ENCODE measurements at places on chromosomes 1 and 21.

DNA sequence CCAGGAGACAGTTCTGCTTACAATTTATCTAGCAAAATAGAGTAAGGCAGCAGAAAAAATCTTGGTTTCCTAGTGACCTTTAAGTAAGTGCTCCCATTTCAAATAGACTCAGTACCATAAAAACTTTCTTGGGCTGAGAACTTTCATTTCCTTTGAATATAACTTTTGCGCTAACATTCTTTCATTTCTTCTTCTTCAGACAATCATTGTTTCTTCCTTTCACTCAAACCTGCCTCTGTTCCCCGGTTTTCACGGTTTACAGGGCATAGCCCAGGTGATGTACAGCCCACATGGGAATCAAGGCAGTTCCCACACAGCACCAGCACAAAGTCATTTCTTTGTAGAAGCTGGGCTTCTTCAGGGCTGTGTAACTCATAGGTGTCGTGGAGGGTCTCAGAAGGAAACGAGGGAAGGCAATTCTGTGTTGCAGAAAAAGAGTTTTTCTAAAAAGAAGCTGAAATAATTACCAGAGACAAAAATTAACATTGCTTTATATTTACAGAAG, 611.6 kb downstream of the SMYD3 start:
- H3K27me3 ChIP-seq: no peaks in the 10 kb centered on the region
- no peak overlapping the region for H3K4me3 ChIP-seq
- DNase-seq: no peak
- no peaks in the 10 kb centered on the region for H3K4me1 ChIP-seq
- H3K27ac ChIP-seq: no peak overlapping the region

- H3K27me3 ChIP-seq: no peaks in the 10 kb centered on the region
- H3K36me3 ChIP-seq: no peaks in the 10 kb centered on the region
- no peaks in the 10 kb centered on the region for H3K4me1 ChIP-seq
- no peak for DNase-seq
Observed at GRCh38 chr1:56901716-56902115, 47.1 kb downstream of the C8A start.

DNA sequence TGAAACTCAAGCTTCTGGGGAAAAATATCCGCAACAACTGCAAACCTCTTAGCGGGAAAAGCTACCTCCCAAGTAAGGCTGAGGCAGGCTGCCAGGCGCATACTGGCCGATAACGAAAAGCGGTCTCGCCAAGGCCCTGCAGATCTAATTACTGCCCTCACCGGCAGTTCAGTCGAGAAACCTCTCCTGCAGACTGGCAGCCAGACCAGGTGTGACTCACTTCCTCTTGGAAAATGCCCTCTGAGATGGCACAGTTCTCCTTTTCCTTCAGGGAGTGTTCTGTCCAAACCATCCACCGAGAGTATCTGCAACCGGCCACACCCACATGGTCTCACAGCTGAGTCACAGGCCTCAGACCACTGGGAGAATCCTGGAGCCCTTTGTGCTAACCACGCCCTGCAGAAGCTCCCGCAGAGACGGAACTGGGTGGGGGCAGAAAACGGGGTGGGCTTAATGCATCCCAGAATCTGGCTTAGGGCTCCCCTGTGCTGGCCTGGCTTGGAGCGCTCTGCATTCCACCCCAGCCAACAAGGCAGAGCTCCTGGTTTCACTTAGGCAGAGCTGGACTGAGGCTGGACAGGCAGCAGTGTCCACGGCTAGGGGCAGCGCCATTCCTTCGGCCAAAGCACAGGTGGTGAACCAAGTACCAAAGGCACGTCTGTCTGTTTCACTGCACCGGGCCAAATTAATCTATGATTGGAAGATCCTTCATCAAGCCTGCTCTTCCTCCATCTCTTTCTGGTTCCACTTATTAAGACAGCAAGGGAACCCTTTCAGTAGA, 1.2 kb downstream of the S100A10 start:
- peak; percentile 96 for DNase-seq
- H3K4me3 ChIP-seq: peak overlapping the region; percentile 90
- H3K27ac ChIP-seq: peak overlapping the region; percentile 88
- peaks cover 83% of the 10 kb centered on the region for H3K36me3 ChIP-seq
- peaks cover 54% of the 10 kb centered on the region for H3K4me1 ChIP-seq

DNA sequence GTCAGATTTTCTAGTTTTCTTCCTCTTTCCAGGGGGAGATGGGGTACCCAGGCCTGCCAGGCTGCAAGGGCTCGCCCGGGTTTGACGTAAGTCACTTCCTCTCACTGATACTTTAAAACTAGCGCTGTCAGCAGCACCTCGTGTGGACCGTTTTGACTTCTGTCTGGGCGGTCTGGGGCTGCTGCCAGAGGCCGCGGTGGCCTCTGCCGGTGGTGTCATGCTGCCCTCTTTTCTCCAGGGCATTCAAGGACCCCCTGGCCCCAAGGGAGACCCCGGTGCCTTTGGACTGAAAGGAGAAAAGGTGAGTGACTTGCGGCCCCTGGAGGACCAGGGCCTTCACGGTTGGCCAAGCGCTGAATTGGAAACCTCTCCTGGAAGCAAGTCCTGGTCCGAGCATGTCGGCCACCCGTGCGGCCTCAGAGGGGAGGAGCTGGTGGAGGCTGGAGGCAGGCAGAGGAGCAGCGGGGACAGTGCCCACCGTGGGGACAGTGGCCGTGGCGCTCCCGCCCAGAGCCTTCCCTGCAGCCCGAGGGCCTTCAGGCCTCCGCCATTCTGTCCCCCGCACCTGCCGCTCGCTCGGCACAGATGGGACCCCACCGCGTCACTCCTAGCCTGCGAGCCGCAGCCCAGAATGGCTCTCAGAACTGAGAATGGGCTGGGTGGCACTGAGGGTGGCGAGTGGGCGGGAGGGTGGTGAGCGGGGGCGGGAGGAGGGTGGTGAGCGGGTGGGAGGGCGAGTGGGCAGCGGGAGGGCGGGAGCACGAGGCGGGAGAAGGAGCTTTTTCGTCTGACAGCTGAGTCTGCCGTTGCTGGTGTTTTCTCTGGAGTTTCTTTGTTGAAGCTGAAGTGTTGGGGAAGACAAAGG, 9.4 kb downstream of the COL6A1 start:
- H3K27ac ChIP-seq: no peak overlapping the region
- H3K4me1 ChIP-seq: no peaks in the 10 kb centered on the region
- DNase-seq: no peak

DNA sequence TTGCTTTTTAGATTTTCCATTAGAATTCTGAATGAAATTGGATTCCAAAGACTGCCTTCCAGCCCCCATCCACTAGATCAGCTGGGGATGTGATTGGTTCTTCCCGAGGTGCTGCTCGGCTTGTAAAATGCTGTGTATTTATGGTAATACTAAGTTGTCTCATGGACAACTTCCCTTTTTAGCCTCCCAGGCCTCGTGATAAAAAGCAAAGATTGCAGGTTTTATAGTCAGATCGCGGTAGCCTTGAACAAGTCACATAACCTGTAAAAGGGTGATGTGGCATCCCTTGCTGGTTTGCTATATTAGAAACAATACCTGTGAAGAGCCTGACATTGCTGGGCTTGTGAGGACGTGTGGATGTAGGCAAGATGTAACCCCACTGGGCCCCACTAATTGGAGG, 10.4 kb downstream of the MUL1 start:
- no peak for DNase-seq
- H3K4me1 ChIP-seq: peaks cover 26% of the 10 kb centered on the region
- no peaks in the 10 kb centered on the region for H3K27me3 ChIP-seq

DNA sequence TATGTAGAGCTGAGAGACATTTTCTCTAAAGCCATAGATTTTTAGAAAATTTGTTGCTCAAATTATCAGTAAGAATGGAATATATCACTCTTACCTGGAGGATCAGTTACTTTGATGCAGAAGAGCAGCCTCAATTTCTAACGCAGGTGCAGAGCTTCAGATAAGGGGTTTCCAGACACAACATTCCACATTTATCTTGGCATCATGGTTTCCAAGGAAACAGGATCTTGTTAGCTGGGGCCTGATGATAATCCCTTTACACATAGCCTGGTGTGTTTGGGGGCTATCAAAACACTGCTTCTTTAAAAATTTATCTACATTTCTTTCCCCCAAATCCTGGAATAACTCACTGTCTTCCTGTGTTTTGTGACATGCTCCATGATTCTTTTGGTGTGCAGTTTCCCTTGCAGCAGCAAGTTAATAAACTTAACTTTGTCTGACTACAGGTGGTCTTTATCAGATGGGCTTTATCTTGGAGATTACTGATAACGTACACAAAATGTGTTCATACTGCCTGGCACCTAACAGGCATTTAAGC, 2.7 kb upstream of the STX12 start:
- H3K27ac ChIP-seq: no peak overlapping the region
- H3K4me3 ChIP-seq: no peak overlapping the region
- H3K4me1 ChIP-seq: no peaks in the 10 kb centered on the region
- no peak for DNase-seq
- peaks cover 18% of the 10 kb centered on the region for H3K36me3 ChIP-seq
- H3K27me3 ChIP-seq: no peaks in the 10 kb centered on the region

DNA sequence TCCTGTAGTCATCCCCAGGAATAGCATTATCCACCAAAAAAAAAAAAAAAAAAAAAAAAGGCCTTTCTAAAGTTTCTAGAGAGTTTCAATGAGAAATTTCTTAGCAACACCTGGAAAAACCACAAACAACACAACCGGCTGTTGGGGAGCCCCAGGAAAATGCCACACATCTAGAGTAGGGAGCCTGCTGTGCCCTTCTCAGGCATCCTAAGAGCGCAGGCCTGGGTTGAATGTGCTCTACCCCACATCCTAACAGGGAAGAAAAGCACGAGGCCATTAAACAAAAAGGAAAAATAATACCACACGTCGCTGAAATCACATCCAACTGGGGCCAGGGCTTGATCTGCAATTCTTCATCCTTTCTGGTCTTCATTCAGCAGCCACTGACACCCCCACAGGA, 367.5 kb downstream of the TGFB2 start:
- no peak overlapping the region for H3K4me3 ChIP-seq
- H3K27me3 ChIP-seq: no peaks in the 10 kb centered on the region
- H3K36me3 ChIP-seq: peaks cover 5% of the 10 kb centered on the region
- peaks cover 28% of the 10 kb centered on the region for H3K4me1 ChIP-seq
- DNase-seq: no peak

GRCh38 chr1:44685881-44686280, 11.4 kb downstream of the ARMH1 start:
- H3K4me3 ChIP-seq: no peak overlapping the region
- H3K27me3 ChIP-seq: no peaks in the 10 kb centered on the region
- H3K27ac ChIP-seq: no peak overlapping the region
- peaks cover 5% of the 10 kb centered on the region for H3K36me3 ChIP-seq
- DNase-seq: no peak

DNA sequence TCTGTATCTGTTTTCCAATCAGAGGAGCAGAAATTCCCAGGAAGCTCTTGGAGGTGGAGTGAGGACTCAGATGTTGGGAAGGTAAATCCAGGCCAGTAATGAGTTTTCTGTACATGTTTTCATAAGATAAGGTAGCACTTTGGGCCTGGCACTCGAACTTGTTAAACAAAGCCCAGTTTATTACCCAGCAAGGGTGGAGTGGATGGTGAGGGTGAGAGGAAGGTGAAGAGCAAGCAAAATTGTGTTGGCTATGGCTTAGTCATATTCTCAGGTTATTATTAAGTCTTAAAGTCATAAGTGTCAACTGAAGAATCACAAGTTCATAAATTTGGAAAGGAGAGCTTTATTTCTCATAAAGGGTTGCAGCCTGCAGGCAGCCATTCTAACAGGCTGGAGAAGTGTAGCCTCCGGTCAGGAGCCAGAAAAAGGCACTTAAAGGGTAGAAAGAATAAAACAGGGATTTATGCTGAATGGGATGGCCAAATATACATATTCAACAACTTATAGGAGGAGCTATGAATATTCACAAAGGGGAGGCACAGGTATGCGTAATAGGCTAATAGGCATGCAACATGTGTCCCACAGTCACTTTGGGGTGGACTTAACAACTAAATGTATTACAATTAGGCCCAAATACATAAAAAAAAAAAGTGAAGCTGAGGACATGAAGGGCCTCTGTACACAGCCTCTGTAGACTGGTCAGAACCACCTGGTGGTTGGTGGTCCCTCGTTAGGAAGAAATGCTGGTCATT, 523.9 kb downstream of the LMO4 start:
- H3K4me3 ChIP-seq: no peak overlapping the region
- H3K27ac ChIP-seq: no peak overlapping the region
- H3K4me1 ChIP-seq: peaks cover 21% of the 10 kb centered on the region
- H3K27me3 ChIP-seq: no peaks in the 10 kb centered on the region
- H3K36me3 ChIP-seq: no peaks in the 10 kb centered on the region
- DNase-seq: no peak

- no peak within 1 kb of the TSS for H3K4me3 ChIP-seq
- no peak within 1 kb of the TSS for H3K27ac ChIP-seq
- H3K36me3 ChIP-seq: peaks cover 7% of the 10 kb centered on the region
- peaks cover 47% of the 10 kb centered on the region for H3K27me3 ChIP-seq
- peaks cover 16% of the 10 kb centered on the region for H3K4me1 ChIP-seq
Observed at GRCh38 chr1:156816561-156817328, at the start of gene SH2D2A. TSS of gene SH2D2A (minus strand) at chr1:156816848. CDS start at chr1:156816708, 140 bp downstream.

- H3K4me1 ChIP-seq: no peaks in the 10 kb centered on the region
- H3K27ac ChIP-seq: no peak overlapping the region
- H3K4me3 ChIP-seq: no peak overlapping the region
Observed at GRCh38 chr1:217431395-217431794, 199.5 kb downstream of the GPATCH2 start.

DNA sequence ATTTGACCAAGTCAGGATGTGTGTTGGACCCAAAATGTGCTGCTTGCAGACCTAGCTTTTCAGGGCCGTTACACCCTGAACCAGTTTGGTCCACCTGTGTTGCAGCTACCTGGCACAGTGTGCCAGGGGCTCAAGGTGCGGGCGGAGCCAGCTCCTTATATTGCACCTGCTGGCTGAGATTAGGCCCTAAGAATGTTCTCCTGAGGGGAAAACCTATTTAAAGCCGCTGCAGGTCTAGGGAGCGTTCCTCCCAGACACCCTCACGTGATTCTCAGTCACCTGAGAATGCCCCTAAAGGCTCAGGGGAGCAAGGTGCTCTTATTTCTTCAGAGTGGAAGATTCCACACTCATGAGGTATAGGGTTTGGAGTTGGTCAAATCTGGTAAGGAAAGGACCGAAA, 12.0 kb downstream of the GSTM3 start:
- H3K27ac ChIP-seq: no peak overlapping the region
- no peak overlapping the region for H3K4me3 ChIP-seq
- peaks cover 6% of the 10 kb centered on the region for H3K36me3 ChIP-seq
- peaks cover 32% of the 10 kb centered on the region for H3K4me1 ChIP-seq
- no peak for DNase-seq
- H3K27me3 ChIP-seq: no peaks in the 10 kb centered on the region

GRCh38 chr1:111471012-111471411, 2.8 kb upstream of the C1orf162 start:
- no peak for DNase-seq
- H3K27me3 ChIP-seq: no peaks in the 10 kb centered on the region
- peaks cover 6% of the 10 kb centered on the region for H3K36me3 ChIP-seq
- no peak overlapping the region for H3K4me3 ChIP-seq

GRCh38 chr1:177798614-177799013, 171.2 kb downstream of the SEC16B start:
- peaks cover 94% of the 10 kb centered on the region for H3K27me3 ChIP-seq
- no peaks in the 10 kb centered on the region for H3K4me1 ChIP-seq
- no peak overlapping the region for H3K4me3 ChIP-seq
- DNase-seq: no peak

- no peak for DNase-seq
- peak overlapping the region; percentile 28 for H3K4me3 ChIP-seq
- H3K27ac ChIP-seq: no peak overlapping the region
Observed at GRCh38 chr1:90851711-90852050, 134.6 kb upstream of the BARHL2 start.
